Stimulated activated CD8-positive, alpha-beta memory T cell treated with anti-CD3 and anti-CD28 coated beads, Interleukin-2, amount 100 ng/mL, for 1 hour (primary cell): ENCODE measurements at places on chromosomes 1 and 21.

DNA sequence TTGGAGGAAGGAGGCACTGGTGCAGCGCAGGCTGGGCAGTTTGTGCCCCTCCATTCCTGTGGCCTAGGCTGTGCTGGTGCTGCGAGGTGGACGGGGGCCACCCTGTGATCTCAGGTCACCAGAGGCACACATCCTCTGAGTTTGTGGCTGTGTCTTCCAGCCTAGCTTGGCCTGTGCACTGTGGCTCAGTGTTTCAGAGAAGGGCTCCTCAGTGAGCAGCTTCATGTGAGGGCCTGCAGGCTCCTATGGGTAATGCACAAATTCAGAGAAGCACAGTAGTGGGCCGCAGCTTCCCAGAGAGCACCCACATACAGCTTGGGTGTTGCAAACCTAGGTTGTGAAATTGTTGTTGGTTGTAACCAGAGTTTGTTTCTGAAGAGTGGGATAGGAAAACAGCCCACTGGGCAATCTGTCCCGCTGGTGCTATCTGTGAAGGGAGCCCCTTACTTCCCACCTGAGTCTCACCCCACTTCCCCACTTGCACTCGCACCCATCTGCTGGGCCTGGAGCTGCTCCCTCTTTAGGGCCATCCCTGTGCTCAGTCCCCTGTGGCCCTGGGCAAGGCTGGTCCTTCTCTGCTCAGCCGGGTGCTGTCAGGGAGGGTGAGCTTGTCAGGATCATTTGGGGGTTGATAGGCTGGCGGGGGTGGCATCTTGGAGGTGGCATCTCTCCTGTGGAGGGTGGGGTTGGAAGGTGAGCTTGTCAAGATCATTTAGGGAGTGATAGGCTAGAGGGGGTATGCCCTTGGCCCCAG, 30.2 kb downstream of the SNAP47 start:
- no peak for DNase-seq

DNA sequence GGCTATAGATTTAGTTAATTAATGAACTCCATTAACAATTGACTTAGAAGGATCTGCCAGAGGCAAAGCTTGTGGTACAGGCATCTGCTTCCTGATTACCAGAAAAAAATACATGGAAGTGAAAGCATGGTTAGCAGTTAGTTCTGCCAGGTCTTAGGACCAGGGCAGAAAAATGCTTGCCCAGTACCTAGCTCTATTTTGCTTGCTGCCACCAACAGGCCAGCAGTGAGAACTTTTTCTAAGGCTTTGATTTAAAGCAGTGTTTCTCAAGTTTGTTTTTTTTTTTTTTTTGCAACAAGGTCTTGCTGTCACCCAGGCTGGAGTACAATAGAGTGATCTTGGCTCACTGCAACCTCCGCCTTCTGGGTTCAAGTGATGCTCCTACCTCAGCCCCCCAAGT, 16.4 kb upstream of the MTF1 start:
- no peak for DNase-seq

GRCh38 chr1:45535988-45536766, 14.4 kb upstream of the AKR1A1 start:
- no peak for DNase-seq

GRCh38 chr1:218616681-218617080, 271.5 kb downstream of the TGFB2 start:
- DNase-seq = no peak

GRCh38 chr1:228082918-228083870, 686 bp downstream of the ARF1 start:
- DNase-seq = no peak
